ENCODE measurements at places on chromosomes 1 and 21.

DNA sequence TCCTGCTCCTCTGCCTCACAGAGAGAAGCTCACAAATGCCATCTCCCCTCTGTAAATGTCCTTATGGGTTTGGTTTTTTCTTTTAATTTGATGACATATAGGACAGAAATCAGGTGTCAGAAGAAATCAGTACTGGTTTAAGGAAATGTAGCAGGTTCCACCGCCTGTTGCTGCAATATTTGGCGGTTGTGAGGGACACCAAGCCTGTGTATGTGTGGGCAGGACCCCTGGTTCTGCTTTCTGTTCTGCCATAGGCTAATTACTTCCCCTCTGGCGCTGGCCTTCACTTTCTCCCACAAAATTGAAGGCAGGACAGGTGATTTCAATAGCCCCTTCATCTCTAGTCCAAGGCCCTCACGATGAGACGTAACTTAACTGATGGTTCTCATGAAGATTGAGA is 69.2 kb downstream of the PRDM2 start:
- no peak for DNase-seq

DNA sequence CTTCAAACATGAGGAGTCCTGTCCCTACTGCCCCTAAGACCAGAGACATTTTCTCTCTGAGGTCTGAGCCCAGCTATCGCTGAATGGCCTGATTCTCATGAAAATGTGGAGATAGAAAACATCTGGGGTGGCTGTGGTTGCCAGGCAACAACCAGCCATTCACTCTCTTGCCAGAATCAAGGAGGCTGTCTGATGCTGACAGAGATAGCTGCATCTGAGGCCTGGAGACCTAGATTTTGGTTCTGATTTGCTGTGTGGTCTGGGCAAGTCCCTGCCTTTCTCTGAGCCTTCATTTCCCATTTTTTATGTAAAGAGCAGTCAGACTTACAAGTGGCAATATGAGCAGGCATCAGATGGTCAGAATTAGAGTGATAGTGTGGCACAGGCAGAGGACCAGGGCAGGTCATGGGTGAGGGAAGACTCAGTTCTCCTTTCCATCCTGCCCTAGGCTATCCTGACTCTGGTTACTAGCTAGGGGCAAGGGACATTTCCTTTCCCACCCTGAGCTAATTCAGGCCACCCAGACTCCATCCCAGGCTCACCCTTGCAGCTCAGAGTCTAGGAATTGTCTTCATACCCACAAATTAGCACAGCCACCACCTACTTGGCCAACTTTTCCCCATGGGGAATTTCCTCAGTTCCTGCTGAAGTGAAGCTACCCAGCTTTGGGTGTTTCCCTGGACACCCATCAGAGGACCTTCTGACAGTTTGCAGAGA is 20.0 kb upstream of the RNF19B start:
- DNase-seq = no peak

- no peak for DNase-seq
Observed at GRCh38 chr1:147099192-147099591, 73.1 kb downstream of the PRKAB2 start.

DNA sequence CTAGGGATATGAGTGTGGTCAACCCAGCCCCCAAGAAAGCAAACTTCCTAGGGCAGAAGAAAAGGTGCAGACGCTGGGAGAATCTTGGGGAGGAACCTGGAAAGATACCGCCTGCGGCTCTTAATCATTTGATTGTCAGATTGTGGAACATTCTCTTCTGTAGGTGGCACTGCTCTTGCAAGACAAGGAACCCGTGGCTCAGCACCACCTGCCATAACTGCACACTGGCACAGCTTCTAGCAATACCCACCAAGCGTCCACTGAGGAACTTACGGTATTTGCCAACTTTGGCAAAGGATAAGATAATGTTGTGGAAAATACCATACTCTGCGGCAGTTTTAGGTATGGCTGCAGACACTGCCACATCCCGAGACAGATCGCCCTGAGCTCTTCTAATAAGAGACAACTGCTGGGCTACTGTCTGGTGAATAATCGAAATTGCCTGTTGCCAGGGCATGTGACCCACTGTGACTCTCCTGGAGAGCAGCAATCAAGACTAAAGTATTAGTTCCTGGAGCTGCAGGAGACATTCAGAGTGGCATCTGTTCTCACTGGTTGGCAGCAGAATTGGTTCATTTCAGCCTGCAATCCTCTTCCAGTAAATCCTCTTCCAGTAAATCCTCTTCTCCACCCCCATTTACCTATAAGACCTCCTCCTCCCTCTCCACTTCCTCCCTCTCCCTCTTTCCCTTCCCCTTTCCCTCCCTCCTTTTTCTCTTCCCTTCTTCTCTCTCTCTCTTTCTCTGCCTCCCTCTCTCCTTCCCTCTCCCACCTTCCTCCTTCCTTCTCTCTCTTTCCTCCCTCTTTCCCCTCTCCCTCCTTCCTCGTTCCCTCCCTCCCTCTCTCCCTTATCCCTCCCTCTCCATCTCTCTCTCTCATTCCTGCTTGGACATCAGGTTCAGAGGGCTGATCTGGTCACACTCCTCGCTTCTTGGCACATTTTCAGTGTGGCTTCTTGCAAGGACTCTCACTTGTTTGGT is 49.7 kb upstream of the B3GALT5 start:
- no peak for DNase-seq

GRCh38 chr1:218874801-218875400 is 298.8 kb upstream of the LYPLAL1 start:
- no peak for DNase-seq

DNA sequence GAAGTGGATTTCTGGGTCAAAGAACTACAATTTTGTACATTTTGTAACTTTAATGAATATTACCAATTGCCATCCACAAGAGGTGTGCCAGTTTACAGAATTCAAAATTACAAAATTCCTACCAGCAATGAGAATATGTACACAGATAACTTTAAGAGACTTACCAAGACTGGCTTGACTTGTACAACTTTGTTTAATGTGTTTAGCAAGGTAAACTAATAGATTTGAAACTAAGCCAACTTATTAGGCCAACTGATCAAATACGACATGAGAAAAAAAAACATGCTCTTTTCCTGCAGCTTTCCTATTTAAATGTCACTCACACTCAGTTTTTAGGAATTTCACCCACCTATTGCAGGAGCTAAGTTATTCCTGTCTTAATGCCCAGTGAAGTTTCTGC is 11.4 kb downstream of the EXOC8 start:
- DNase-seq = no peak

DNA sequence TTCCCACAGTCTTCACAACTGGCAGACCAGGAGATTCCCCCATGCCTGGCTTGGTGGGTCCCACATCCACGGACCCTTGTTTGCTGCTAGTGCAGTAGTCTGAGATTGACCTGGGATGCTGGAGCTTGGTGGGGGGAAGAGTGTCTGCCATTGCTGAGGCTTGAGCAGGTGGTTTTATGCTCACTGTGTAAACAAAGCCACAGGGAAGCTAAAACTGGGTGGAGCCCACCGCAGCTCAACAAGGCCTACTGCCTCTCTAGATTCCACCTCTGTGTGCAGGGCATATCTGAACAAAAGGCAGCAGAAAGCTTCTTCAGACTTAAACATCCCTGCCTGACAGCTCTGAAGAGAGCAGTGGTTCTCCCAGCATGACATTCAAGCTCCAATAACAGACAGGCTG is 177.3 kb upstream of the ETV3 start:
- no peak for DNase-seq

DNA sequence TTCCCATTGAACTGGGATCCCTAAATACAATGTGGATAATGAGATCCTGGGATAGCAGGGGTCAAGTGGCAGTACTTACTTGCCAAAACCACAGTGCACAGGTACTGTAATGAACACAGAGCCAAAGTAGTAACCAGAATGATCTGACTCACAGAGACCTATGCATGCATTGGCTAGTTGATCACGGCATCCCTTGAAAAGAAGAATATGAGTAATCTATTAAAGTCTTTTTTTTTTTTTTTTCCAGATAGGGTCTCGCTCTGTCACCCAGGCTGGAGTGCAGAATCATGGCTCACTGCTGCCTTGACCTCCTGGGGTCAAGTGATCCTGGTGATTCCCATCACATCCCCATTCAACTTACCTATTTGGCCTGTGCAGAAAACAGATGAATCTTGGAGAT is 29.4 kb upstream of the EIF4G3 start:
- DNase-seq = no peak

DNA sequence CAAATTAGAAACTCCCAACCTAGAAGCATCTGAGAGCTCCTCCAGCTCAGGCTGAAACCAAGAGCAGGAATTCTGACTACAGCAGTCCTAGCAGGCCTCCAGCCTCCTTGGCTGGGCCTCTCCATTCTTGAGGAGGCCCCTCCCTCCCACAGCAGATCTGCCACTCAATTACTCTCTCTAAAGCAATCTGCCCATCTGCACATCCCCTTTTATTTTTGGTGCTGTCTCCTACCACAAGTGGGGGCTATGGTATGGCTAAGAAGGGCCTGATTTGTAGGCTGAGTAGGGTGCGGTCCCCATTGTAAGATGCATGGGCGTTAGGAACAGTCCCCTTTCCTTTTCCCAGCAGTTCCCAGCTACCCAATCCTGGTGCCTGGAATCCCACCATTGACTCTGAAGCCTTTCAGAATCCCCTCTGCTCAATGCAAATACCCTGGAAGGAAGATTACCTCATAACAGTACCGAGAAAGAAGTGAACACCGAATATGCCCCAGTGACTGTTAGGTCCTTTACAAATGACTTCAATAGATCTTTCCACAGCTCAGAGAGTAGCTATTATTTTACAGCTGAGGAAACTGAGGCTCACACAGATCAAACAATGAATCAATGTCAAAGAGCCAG is 11.6 kb upstream of the TTC39A start:
- no peak for DNase-seq

All from activated T-helper 1 cell treated with anti-CD3 and anti-CD28 coated beads, Interleukin-2, amount 50 U/mL, for 16 hours (primary cell).